HCEC 1CT (cell line): ENCODE measurements at places on chromosomes 4 and X.

DNA sequence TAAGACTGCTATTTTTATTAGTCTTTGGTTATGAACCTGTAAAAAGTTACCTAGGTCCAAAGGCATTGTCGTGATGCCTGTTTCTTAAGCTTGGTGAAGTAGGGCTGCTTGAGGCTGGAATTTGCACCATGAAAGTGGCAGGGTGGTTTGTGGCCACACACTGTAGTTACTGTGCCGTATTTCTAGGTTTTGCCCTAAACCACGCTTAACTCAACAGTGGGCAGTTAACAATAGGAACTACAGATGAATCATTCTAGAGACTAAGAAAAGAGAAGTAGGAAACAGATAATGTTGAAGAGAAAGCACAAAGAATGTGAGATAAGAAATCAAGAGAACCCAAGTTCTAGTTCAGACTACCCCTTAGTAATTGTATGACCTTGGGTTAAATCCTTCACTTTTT lies 11.5 kb downstream of the ETNPPL start:
- no peak for DNase-seq

DNA sequence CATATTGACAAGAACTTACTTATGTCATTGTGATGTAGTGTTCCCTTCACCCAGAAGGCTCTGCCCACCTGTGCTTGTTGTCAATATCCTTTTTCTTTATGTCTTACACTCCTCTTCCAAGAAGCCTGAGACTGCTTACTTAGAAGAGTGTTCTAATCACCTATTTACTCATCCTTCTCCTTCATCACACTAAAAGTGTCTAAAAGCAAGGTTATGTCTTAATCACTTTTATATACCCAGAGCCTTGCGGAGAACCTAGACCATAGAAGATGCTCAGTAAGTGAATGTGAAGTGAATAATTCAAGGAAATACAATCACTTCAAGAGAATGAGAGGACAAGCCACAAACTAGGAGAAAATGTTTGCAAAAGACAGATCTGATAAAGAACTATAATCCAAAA lies 177.6 kb upstream of the S100G start:
- DNase-seq, result no peak

- DNase-seq, result no peak
These were observed 196.8 kb upstream of the ATP6AP2 start for GRCh38 chrX:40383969-40384368.

DNA sequence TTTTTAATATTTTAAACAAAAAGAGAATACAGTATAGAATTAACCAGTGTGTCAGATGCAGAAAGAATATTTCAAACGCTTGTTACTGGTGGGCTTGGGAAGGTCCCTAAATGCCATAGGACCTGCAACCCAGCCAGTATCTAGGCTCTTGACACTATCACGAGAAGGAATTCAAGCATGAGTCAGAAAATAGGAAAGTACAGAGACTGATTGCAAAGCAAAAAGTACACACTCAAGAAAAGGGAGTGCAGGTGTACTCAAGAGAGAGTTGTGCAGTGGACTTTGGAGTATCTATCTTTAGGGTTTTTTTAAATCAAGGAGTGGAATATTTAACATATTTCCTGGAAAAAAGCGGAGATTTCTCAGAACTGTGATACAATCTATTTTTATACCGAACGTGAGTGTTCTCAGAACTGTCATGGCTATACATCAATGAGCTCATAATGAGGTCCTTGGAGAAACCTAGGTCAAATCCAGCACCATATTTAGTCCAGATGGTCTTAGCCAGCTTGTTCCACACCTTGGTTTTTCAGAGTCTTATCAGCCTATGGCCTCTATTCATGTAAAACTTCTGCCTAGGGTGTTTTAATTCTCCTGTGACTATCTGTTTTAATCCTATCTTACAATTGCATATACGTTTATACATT lies 291.8 kb upstream of the FAT4 start:
- no peak for DNase-seq
